ENCODE measurements at places on chromosomes 6 and 20.

- DNase-seq = no peak
These were observed 23.6 kb downstream of the BCL2L1 start for GRCh38 chr20:31698803-31699718.

GRCh38 chr6:127162836-127163235 is 44.4 kb downstream of the RSPO3 start:
- DNase-seq = no peak

GRCh38 chr6:45169815-45170214 is 158.3 kb upstream of the RUNX2 start:
- no peak for DNase-seq

DNA sequence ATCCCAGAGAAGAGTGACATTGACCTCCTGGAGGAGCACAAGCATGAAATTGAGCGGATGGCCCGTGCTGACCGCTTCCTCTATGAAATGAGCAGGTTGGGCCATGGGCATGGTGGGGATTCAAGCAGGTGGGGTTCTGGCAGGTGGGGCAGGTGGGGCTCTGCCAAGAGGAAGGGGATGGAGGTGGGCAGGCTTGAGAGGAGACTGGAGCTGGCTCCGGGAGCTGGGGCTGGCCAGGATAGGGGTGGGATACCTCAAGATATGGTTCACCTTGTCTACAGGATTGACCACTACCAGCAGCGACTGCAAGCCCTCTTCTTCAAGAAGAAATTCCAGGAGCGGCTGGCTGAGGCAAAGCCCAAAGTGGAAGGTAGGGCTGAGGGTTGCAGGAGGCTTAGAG is 42.9 kb downstream of the MOCS1 start:
- no peak for DNase-seq

GRCh38 chr20:53706466-53707370 is 113.1 kb upstream of the ZNF217 start:
- peak; percentile 25 for DNase-seq

DNA sequence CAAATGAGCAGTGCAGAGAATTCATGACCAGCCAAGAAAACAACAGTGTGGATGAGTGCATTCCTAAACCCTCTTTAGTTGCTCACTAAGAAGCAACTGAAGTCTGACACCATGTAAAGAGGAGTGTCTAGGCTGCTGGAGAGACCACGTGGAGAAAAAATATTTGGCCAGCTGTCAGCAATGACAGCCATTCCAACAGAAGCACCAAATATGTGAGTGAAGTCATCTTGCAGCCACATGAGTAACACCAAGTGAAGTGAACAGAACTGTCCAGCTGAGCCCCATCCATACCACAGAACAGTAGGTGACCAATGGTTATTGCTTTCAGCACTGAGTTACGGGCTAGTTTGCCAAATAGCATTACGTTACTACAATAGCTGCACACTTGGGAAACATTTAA is 89.4 kb downstream of the TBXT start:
- DNase-seq = no peak

DNA sequence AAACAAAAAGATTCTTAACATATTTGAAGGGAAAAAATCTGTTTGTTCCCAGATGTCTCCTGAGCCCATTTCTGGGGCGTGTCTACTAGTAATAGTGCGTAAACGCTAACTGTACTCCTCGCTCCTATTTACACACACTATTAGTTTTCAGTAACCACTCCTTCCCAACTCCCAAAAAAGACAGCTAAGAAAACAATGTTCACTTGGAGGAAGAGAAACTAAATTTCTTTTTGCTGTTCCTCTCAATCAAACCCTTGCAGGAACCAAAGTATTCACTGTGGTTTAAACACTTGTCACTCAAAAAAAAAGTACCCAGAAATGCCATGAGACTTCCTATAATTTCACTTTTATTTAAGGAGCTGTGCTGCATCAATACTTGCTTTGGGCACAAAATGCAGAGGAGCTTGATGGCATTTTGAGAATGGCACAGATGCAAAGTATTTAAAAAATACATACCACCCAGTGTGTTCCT is 118.2 kb downstream of the BACH2 start:
- DNase-seq = no peak

GRCh38 chr6:144335311-144335861 is 50.3 kb downstream of the UTRN start:
- no peak for DNase-seq

DNA sequence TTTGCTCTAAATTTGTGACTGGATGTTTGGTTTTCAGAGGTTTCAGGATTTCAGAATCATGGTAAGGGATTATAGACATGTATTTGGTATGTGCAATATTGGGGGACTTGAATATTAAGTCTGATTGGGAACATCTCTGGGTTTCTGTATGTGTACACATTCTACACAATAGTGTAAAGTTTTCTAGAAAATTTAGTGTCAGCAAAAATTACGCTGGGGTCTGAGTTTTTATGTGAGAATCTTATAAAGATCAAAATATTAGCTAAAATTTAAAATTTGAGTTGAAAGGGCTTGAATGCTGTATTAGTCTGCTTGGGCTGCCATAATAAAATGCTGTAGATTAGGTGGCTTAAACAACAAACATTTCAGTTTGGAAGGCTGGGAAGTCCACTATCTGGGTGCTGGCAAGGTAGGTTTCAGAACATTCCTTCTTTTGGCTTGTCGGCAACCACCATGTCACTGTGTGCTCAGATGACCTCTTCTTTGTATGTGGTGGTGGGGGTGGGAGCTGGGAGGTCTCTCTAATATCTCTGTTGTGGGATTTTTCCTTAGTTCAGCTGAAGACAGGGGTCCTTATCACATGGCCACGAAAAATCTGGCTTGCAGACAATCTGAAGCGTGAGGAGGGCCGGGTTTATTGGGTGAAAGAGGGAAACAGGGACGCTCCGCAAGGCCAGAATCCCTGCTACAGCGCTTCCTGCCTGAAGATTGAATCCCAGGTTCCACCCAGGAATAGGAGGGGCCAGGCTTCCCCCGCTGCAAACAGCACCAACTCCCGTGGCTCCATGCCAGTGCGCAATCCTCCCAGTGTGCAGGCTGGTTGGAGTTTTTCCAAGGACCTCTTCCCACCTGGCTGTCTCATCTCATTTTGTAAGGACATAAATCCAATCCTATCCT is 299.7 kb downstream of the PLCB1 start:
- DNase-seq = no peak

DNA sequence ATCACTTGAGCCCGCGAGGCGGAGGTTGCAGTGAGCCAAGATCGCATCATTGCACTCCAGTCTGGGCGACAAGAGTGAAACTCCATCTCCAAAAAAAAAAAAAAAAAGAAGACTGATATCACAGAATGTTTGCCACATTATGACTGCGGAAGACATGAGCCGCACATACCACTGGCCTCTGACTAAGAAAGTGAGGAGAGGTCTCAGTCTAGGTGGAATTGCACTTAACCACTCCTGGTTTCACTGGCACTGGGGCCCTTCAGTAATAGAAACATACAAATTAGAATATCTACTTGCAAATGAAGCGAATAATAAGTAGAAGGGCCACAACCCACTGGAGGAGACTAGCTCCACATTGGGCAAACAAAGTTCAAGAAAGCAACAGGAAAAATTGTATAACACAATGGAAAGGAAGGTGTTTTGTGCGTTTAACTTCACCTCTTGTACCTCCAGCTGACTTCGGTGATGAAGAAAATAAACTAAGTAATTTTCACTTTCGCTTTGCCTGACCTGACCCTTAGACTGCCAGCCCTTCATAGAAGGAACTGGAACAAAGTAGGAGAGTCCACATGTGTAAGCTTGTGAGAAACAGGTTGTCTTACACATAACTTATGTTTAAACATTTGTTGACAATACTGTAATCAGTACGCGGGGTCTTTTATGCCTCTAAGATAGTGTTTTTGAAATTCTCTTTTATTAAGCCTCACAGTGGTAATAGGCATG is 147.5 kb upstream of the TSHZ2 start:
- DNase-seq = no peak
